Activated CD8-positive, alpha-beta memory T cell treated with anti-CD3 and anti-CD28 coated beads for 4 hours (primary cell): ENCODE measurements at places on chromosomes 1 and 21.

DNA sequence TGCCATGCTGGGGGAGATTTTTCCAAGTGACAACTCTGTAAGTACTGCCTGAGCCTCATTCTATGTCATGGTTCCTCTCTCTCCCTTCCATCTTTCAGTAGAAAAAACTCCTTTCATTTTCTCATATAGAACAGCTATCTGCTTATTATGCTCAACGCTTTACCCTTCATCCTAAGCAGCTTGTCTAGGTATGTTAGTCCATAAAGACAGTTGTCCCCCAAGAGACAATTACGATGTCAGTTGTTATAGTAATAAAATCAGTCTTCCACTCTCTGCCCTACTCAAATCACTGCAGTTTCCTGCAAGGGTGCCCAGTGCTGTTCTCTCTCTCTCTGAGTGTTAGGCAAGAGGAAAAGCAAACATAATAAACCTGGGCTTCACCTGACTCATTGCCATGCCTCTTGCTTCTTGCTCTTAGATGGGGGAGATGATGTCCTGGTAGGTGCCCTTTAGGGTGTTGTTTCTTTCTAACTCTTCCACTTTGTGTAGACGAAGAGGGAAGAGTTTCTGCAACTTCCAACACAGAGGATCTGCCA, 59.4 kb downstream of the PAPPA2 start:
- no peak for DNase-seq

DNA sequence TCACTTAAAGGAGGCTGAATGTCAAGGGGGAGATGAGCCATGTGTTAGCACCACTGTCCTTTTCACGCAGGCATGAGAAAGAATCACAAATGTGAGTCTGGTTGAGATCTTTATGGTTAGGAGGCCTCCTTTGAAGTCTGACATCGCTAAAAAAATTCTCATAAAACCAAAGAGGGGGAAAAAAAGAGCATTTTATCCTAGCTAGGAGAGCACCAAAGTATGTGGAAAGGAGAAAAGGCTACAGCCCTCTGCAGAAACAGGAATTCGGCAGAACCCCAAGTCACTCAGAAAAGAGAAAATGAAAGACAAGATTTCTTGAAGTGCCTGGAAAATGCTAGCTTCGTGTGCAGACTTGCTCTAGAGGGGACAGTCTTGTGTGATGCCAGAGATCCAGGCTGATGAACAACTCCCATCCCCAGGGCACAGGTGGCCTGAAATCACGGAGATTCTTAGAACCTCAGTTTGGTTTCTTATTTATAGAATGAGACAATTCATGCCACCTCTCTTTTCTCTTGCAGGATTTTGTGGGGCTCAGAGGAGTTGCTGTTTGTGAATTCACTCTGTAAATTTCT, 61.5 kb downstream of the RUNX1 start:
- DNase-seq = no peak

- no peak for DNase-seq
Measured at GRCh38 chr1:199087144-199087543, 448.3 kb downstream of the PTPRC start.

DNA sequence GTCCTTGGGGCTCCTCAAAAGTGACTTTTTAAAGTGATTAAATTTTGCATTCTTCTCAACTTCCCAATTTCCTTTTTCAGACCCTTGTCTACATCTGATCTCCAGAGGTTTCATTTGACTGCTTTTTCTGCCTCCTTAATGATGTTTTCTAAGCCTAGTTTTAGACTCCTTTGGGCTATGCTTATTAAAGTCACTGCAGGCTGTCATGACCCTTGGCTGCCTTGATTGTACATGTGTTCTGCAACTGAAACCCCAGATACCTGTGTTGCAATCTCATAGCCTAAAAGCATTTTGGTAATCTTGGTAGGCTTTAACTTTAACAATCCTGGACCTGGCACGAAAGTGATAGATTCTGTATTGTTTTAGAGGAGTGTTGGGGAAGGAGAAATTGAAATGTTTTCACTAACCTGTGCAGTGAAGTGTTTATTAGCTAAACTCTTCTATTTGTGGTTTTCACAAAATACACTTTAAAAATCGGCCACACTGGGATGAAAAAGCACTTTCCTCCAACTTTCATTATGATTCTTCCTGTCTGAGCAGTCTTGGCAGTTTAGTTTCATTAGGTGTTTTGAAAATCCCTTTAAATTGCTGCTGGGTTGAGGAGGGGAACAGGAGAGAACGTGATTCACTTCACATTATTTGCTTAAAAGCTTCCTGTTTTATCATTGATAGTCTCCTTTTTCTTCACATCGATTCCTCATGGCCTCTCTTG, 4.9 kb downstream of the MACO1 start:
- no peak for DNase-seq

DNA sequence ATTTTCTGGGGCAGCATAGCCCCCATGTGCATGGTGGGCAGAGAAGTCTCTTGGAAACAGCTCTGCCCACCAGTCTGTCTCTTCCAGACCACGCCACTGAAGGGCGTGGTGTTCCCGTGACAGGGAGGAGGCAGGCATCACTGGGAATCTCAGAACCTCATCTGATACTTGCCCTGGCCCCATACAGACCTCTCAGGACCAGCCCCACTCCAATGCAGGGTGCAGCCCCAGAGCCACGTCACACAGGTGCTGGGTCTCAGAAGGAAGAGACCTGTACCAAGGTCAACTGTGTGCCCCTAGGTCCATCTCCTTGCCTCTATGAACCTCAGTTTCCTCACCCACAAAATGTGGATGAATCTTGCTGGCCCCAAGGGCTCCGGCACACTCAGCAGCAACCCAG, 7.3 kb downstream of the RAP1GAP start:
- DNase-seq = no peak

DNA sequence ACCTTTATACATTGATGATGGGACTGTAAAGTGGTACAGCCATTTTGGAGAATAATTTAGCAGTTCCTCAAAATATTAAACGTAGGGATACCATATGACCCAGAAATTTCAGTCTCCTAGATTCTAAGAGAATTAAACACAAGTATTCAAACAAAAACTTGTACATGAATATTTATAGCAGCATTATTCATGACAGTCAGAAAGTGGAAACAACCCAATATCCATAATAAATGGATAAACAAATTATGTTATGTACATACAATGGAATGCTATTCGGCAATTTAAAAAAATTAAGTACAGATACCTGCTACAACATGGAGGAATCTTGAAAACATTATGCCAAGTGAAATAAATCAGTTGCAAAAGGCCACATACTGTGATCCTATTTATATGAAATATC, 16.9 kb upstream of the DDX59 start:
- DNase-seq = no peak

GRCh38 chr1:234645964-234646363, 36.0 kb upstream of the IRF2BP2 start:
- DNase-seq = no peak

DNA sequence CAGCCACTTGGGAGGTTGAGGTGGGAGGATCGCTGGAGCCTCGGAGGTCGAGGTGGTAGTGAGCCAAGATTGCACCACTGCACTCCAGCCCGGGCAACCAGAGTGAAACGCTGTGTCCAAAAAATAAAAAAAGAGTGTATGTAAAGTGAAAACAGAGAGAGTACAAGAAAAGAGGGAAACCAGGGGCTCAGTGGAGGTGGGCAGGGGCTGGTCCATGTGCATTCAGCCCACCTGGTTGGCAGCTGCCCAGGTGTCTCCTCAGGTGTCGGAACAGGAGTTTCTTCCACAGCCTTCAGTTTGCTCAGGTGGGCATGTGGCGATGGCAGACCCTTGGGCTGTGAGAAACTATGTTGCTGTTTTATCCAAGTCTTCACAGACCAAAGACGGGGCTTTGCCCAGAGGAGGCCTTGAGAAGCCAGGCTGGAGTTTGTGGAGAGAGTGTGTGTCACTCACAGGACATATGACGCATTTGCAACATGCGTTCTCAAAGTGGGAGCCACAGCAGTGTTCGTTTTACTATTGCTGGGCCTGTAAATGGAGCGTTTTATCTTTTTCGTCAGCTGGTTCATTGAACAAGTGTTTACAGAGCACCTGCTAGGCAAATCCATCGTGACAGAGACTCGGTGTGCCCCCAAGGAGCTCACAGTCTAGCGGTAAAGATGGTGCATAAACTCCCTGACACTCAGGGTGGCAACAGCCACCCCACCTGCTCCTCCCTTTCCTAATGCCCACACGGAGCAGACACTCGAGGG, 22.4 kb upstream of the SAMD11 start:
- no peak for DNase-seq

GRCh38 chr1:233055879-233056641, 105.6 kb downstream of the NTPCR start:
- no peak for DNase-seq

DNA sequence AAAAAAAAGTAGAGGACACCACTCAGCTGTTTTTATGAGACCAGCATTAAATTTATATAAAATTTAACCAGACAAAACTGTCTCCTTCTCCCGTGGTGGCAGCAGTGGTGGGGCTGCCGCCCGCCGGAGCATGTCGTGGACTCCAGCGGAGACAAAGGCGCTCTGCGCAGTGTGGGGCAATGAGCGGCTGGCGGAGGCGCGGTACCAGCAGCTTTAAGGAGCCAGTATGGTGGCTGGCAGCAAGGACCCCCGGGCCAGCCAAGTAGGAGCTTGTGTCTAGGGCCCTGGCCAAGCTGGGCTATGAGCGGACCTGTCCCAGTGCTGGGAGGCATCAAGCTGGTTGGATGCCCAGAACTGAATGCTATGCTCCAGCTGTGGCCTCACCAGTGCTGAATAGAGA, 2102.9 kb downstream of the NCAM2 start:
- no peak for DNase-seq

DNA sequence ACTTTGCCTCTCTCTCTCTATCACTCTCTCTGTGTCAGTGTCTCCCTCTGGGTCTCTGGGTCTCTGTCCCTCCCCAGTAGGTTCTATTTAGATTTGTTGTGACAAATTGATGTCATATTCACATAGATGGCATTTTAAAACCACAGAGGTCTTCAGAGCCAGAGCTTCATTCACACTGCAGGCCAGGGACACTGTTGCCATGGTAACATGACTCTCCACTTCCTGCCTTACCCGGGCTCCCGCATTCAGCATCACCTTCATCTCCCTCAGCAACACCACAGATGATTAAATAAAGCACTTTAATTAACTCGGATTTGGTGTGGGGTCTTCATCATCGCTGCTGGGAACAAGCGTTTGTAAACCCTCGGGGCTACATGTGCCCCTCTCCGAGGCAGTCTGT, 132.6 kb downstream of the ETS2 start:
- DNase-seq = no peak

- no peak for DNase-seq
Measured at GRCh38 chr21:26555540-26556146, 17.4 kb downstream of the CYYR1 start.

DNA sequence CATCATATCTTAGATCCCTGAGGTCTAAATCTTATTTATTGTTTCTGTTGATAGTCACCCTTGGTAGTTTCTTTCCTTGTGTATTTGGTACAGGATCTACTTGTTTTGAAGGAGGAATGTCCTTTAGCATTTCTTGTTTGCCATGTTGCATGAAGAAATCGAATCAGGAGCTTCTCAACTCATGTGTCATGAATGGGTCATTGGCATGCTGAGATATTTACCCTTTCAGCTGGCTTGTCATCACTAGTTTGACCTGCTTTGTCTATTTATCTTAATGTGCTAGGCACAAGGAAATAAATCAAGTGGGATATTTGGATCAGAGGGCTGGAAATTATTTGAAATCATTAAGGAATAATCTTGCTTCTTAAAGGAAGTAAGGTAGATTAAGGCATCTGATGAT, 23.8 kb downstream of the THEM4 start:
- DNase-seq = no peak

GRCh38 chr1:91129017-91129416, 107.2 kb upstream of the ZNF644 start:
- no peak for DNase-seq

- no peak for DNase-seq
Measured at GRCh38 chr1:183212870-183213269, 26.8 kb downstream of the LAMC2 start.

- DNase-seq = no peak
Measured at GRCh38 chr1:205701420-205701819, 21.1 kb upstream of the SLC45A3 start.

DNA sequence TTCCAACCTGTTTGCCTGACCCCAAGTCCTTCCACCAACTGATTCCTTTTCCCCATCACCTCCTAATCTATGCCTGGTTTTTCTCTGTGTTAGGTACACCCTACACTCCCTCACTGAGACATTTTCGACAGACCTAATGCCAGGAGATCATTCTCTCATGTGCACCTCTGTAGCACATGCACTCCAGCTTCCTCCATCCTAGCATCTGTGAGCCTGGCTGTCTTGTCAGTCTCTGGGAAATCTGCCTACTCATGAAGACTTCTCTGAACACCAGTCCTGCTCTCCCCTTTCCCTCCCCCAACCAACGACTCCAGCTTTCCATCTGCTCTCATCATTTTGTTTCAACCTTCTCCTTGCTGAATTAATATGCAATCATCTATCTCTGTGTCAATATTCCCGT, 987 bp downstream of the MED8 start:
- no peak for DNase-seq

- DNase-seq = no peak
Measured at GRCh38 chr1:111903148-111903870, 86.2 kb downstream of the KCND3 start.

DNA sequence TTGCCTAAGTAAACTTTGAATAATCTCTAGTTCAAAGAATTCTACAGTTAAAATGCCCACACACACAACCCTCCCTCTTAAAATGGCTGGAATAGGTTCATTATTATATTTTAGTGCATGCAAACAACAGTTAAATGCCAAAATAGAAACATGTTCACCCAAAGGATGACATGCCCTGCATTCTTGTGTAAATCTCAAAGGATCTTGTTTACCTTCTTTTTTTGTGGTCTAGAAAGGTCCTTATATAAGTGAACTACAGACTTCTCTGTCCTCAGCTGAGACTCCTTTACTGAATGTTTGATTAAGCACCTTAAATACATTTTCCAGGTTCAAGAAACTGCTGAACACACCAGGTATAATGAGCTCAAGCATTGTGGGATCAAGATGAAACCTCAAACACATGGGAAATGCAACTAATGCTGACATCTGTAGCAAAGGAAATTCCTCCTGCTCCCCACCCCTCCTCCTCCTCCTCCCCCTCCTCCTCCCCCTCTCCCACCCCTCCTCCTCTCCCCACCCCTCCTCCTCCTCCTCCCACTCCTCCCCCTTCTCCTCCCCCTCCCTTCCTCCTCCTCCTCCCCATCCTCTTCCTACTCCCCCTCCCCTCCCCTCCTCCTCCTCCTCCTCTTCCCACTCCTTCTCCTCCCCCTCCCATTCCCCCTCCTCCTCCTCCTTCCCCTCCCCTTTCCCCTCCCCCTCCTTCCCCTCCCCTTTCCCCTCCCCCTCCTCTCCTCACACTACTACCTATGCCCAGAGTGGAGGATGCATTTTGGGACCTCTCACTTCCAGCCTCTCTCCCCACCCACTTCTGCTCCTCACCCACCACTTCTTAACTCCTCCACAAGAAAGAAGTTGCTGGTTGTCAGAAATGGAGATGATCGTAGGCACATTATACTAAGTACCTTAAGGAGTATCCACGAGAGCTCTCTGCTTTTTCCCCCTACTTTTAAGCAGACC, 233.9 kb downstream of the MRPL39 start:
- no peak for DNase-seq

- DNase-seq = no peak
Measured at GRCh38 chr1:41613689-41614574, 129.4 kb upstream of the EDN2 start.

- DNase-seq = no peak
Measured at GRCh38 chr1:63012339-63012738, 228.4 kb downstream of the ATG4C start.
